Stimulated activated CD8-positive, alpha-beta memory T cell treated with anti-CD3 and anti-CD28 coated beads, Interleukin-12 subunit alpha, Interleukin-12 subunit beta, amount 100 ng/mL, for 1 hour (primary cell): ENCODE measurements at places on chromosomes 7 and 10.
A peak's percentile ranks its signal among the peaks of the same experiment; 100 is the strongest.

DNA sequence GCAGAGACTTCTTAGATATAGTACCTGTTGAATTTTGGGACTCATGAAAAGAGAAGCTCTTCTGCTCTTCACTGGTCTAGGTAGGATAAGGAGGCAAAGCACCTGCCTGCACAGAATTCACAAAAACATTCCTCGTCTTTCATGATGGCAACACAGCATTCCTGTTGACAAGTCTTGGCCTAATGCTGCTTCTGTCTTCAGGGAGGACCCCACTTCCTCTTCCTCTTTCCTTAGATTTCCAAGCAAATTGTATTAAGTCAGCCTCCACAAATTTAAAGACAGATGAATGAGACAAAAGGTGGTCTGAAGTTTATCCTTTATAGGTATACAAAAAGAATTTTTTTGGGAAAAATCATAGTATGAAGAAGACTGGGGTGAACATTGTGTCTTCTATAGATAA lies 64.9 kb downstream of the DNAJB9 start:
- DNase-seq: no peak

- no peak for DNase-seq
These were observed 219.0 kb downstream of the ADRA2A start for GRCh38 chr10:111295788-111296187.

DNA sequence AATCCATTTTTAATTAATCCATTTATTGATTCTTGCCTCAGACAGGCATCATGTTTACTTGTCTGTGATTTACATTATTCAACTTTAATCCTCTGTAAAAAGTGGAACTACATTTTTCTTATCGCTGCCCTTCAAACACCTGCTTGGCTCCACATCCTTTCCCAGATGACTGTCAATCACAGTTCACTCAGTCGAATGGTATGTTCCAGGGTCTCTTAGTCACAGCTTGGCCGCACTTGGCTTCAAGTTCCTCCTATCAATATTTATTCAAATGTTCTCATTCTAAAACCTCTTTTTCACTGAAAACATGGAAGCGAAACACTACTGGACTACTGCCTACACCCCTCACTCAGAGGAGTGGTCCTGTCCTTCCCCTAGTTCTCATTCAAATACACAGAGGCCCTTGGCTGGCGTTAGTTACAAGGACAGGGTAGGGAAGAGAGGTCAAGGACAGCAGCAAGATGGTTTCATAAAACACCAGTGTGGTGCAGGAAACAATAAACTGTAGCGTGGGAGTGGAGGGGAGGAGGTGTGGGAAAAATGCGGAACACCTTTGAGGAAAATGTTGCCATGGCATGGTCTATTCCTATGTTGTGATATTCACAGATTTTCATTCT lies 143.2 kb downstream of the USP6NL start:
- no peak for DNase-seq

- DNase-seq: peak; percentile 78
These were observed at the start of gene ATAD1 for GRCh38 chr10:87817609-87818504. TSS of gene ATAD1 (minus strand) at chr10:87818226. CDS start at chr10:87814599, 3,627 bp downstream.

DNA sequence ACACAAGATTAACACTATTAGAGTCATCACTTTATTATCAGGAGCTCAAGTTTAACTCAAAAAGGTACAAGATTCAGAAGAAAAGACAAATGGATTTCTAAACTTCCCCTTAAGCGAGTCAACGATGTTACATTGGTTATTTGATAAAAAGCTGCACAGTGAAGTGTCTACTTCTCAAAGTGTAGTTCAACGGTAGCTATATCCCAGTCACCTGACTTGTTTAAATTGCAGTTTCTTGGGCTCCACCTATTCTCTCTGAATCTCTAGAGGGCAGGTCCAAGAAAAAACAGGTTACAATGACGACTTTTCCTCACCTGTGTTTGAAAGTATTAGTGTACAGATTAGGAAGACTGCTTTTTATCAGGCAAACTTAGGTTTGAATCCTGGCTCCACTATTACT lies 16.6 kb downstream of the MINDY3 start:
- DNase-seq: no peak

GRCh38 chr7:101586078-101586905 lies 42.8 kb downstream of the MYL10 start:
- DNase-seq: no peak

DNA sequence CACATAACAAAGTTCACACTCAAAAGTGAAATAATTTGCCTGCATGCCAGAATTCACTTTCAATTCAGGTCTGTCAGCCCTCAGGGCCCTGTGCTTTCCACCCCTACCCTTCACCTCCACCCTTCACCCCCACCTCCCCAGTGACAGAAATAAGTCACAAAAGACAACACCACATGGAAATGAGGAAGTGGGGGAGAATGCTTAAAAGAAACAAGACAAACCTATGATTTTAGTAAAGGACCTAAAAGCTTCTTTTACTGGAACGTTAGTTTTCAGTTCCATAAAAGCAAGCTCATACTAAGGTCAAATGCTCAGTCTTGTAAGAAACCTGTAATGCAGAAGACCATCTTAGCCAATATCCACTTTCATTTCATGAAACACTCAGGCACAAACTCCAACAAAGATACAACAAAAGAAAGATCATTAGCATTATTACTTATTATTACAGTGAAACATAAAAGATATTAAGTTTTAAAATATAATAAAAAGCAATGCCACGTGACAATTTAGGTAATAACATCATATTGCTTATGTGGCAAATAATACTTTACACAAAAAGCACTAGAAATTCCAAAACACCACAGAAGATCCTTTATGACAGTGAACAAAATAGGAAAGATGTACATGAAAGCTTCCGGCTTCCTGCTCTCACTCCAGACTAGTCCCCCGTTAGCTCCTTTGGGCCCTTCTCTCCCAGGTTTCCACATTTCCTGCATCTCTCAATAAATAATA lies 112.1 kb downstream of the LMBR1 start:
- no peak for DNase-seq

GRCh38 chr7:8386926-8387550 lies 46.4 kb upstream of the NXPH1 start:
- DNase-seq: no peak
